Activated T-helper 1 cell treated with anti-CD3 and anti-CD28 coated beads, Interleukin-12 subunit alpha, Interleukin-12 subunit beta, Interleukin-2, Interleukin-4 antibody, amounts not matched to agents 30 ng/mL and 10 ng/mL and 1 ng/mL, durations not matched to agents 14 hours and 24 hours and 36 hours (primary cell): ENCODE measurements at places on chromosomes 16 and 17.

DNA sequence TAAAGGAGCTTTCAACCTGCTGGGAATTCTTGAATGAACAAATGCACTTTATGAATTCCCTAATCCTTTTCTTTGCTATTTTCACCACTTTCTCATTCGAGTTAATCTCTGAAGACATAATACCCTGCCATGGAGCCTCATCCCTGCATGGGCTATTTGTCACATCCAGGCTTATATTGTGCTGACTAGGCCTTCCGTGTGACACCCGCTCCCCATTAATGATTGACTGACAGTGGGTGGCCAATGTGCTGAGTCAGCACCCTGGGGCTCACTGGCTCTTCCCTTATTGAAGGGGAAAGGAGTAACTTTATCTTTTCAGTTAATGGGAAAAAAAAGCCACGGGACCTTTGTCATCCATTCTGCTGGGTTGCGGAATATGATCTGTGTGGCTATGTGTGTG lies 1024.8 kb upstream of the EEF2KMT start:
- H3K36me3 ChIP-seq, result no peaks in the 10 kb centered on the region
- no peak for DNase-seq
- no peaks in the 10 kb centered on the region for H3K27me3 ChIP-seq

DNA sequence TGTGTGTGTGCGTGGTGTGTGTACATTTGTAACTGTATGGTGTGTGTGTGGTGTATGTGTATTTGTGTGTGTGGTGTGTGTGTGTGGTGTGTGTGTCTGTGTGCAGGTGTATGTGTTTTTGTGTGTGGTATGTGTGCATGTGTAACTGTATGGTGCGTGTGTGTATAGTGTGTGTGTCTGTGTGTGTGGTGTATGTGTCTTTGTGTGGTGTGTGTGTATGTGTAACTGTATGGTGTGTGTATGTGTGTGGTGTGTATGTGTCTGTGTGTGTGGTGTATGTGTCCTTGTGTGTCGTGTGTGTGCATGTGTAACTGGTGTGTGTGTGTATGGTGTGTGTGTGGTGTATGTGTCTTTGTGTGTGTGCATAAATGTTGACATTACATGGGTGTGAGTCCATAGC lies 163.7 kb upstream of the PLCG2 start:
- peaks cover 10% of the 10 kb centered on the region for H3K36me3 ChIP-seq
- no peak overlapping the region for H3K4me3 ChIP-seq
- no peak overlapping the region for H3K27ac ChIP-seq
- H3K27me3 ChIP-seq, result no peaks in the 10 kb centered on the region
- H3K4me1 ChIP-seq, result peaks cover 15% of the 10 kb centered on the region

- no peaks in the 10 kb centered on the region for H3K36me3 ChIP-seq
- H3K4me1 ChIP-seq, result no peaks in the 10 kb centered on the region
- no peak overlapping the region for H3K4me3 ChIP-seq
- H3K27me3 ChIP-seq, result peaks cover 16% of the 10 kb centered on the region
- no peak overlapping the region for H3K27ac ChIP-seq
These were observed 3.8 kb downstream of the EMP2 start for GRCh38 chr16:10576390-10577304.

DNA sequence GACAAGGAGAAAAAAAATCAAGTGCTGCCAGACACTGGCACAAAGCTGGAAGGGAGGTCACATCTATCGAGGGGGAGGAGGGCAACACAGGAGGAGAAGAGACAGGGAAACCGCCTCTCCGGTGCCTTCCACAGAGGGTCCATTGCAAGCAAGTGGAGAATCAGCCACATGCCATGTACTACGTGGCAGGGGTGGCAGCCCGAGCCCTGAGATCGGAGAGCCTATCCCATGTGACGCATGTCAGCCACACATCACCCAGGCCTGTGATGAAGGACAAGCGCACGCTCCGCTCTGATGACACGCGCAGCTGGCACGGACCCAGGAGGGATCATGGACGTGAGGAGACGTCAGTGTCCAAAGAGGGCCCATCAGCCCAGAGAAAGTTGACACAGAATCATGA lies 30.1 kb downstream of the ADCY9 start:
- peaks cover 32% of the 10 kb centered on the region for H3K4me1 ChIP-seq
- no peak for DNase-seq
- H3K27me3 ChIP-seq, result no peaks in the 10 kb centered on the region
- no peak overlapping the region for H3K4me3 ChIP-seq
- H3K36me3 ChIP-seq, result peaks cover 3% of the 10 kb centered on the region
- no peak overlapping the region for H3K27ac ChIP-seq

GRCh38 chr17:79407385-79407784 lies 203.5 kb downstream of the RBFOX3 start:
- H3K27me3 ChIP-seq, result peaks cover 22% of the 10 kb centered on the region
- H3K36me3 ChIP-seq, result no peaks in the 10 kb centered on the region
- no peak overlapping the region for H3K27ac ChIP-seq
- no peak for DNase-seq
- H3K4me1 ChIP-seq, result no peaks in the 10 kb centered on the region
